Left ventricle myocardium superior (tissue), 1 donor: ENCODE measurements at places on chromosomes 3 and 15. TPM values are rescaled to one million over a fixed set of nuclear protein-coding genes. Genes with fewer than 3 reads are reported as not detected.
A peak's percentile ranks its signal among the peaks of the same experiment; 100 is the strongest.

FMN1 gene
- 2.9 TPM for total RNA-seq

ZNF662 gene
- total RNA-seq = 3.1 TPM

MOBP gene
- not detected for total RNA-seq

PAQR5 gene
- total RNA-seq = 1.7 TPM

TMEM45A gene
- total RNA-seq = 3.2 TPM

ANKUB1 gene
- total RNA-seq = not detected

PIERCE2 gene
- total RNA-seq = 7.2 TPM

SIDT1 gene
- total RNA-seq = 0.47 TPM

DNA sequence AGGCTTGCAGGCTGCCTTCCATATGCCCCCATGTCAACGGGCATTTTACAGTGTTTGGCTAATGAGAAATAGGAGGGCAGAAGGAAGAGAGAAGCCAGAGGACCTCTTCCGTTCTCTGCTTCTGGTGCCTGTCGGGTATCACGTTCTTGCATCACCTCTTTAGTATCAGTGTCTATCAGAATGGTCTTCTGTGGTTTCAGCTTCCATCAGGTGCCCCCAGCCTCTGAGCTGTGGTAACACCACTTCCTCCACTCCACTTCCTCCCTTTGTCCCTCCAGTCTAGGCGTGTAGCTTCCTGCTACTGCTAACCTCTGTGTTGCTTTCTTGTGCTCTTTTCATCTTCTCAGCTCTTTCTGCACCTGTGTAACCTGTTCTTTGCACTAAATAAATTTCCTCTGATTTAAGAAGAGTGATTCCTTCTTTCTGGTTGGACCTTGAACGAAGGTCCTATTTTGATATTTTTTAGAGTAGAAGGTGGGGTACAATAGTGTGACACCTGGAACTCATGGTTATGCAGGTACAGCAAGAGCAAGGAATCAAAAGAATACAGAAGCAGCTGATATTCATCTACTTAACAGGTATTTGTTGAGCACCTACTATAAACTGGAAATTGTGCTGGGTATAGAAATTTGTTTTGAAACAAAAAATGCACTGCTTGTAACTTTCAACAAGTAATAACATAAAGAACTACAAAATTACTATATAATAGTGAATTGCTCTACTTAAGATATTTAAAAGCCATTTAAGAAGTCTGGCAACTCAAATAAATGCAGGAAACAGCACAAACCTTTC is 27.4 kb upstream of the FOXB1 start:
- DNase-seq = no peak

DNA sequence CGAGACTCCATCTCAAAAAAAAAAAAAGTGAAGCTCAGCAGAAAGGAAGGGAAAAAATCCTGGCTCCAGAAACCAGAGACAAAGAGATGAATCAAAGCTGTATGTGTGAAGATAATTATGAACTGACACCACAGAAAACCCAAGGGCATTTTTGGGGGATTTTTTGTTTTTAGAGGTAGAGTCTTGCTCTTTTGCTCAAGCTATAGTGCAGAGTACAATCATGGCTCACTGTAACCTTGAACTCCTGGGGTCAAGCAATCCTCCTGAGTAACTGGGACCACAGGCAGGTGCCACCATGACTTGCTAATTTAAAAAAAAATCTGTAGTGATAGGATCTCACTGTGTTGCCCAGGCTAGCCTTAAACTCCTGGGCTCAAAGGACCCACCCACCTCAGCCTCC is 22.8 kb downstream of the HCLS1 start:
- DNase-seq = no peak

DNA sequence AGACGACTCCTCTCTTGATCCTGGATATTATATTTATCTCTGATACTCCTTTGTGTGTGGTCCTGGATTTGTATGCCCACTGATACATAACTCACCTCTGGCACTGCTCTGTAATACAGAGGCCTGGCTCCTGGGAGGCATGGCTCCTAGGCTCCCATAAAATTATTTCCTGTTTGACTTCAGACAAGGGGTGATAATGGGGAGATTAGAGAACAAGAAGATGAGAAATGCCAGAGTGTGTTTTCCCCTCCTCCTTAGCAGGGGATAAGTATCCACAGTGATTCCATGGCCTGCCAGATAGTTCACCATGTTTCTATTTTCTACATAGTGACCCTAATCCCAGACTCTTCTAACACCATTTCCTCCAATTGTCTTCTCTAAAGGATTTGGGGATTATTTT is 165.7 kb upstream of the PLSCR5 start:
- no peak for DNase-seq

DNA sequence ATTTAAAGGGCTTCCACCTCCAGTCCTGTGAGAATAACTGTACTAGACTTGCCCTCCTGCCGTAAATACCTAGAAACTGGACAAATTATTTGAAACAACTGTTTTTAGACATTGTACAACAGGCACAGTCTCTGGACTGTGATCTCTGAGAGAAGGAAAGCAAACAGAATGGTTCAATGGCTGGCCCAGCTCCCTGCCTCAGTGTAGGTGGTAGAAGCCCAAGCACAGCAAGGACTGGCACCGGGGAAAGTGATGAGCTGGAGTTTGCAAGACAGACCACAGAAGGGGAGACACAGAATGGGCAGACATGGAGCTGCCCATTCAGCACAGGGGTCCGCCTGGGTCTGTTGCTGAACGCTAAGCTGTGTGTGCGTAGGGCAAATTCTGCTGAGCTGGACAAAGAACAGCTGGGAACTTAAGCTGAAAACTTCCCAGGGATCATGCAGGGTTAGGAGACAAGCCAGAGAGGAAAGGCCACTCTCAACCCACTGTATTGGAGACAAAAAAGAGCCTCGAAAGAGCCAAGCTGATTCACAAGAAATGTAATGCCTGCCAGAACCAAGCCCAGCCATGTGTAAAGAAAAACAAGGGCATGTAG is 52.6 kb upstream of the SEC61A1 start:
- DNase-seq = no peak

- no peak for DNase-seq
Measured at GRCh38 chr15:58669108-58669507, 80.4 kb downstream of the ADAM10 start.

GRCh38 chr3:143236226-143236964 is 116.8 kb downstream of the CHST2 start:
- DNase-seq = no peak

DNA sequence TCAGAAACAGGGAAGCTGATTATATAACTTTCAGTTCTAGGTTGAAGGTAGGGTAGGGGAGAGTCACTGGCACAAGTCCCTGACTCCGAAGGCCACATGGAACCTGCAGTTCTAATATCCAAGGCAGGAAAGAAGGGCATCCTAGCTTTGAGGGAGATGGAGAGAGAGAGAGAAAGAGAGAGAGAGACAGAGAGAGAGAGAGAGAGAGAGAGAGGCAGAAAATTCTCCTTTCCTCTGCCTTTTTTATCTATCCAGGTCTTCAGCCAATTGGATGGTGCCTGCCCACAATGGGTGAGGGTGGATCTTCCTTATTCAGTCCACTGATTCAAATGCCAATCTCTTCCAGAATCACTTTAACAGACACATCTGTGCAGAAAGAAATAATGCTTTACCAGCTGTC is 35.7 kb upstream of the TMEM45A start:
- DNase-seq = no peak

- DNase-seq = no peak
Measured at GRCh38 chr15:92025706-92026270, 172.3 kb downstream of the SLCO3A1 start.

- DNase-seq = no peak
Measured at GRCh38 chr3:174767406-174767805, 91.7 kb upstream of the NAALADL2 start.

DNA sequence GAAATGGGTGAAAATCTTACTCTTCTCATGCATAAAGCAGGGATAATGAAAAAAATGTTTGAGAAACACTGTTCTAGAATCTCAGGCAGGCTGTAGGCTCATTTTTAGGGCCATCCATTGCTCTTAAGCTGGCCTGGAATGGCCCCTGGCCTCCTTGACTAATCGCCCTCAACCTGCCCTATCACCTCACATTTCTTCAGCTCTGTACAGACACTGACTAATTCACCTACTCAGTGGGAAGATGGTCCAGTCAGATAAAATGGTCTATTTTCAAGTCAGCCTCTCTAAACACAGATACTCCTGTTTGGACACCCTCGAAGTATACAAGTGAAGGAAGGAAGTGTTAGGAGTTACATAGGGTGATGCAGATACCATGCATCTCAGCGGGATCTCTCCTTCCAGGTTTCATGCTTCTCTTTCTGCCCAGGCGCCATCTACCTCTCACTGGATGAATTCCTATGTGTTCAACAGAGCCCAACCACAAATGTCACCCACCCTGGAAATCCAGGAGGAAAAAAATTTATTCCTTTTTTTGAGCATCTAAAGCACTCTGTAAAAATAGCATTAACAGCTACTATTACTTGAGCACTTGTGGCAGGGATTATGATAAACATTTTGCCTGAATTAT is 12.1 kb downstream of the FMN1 start:
- DNase-seq = no peak

- DNase-seq = no peak
Measured at GRCh38 chr3:79351699-79352098, 416.1 kb downstream of the ROBO1 start.

- DNase-seq = peak; percentile 82
Measured at GRCh38 chr15:70605606-70606410, 157.6 kb downstream of the UACA start.

- no peak for DNase-seq
Measured at GRCh38 chr3:58996730-58997129, 53.1 kb downstream of the CFAP20DC start.

DNA sequence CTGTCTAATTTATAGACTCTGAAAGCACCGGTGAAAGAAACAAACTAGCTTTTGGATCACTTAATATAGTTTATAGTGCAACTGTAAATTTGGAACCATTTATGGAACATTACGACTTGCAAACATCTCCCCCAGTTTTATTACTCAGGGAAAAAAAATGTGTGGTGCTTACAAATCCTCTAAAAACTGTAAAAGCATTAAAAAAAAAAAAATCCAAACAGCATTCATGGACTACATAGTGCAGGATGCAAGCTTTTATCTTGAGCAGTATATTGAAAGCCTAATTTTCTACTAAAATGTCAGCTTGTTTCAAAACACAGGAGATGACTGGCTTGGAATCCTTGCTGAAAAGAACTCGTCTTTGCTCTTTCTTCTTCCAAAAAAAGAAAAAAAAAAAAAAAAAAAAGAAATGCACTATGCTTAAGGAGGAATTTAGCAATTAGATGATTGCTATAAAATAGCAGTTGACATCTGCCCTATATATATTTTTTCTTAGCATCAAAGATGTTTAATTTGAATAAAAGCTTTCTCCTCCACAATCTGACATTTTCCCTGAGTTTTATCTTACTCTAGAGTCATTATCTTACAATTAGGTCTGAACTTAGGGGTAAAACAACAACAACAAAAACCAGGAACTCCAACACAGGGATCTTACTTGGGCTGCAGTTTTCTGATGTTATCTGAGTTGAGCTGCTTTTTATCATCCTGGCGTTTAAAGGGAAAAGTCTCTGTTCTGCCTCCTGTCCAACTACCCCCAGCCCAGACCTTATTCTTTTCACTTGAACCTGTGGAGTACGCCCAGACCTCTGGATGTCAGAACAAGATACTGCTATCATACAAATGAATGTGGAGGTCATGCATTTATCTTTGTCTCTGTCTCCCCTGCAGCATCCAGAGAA is 62.6 kb upstream of the PDZRN3 start:
- DNase-seq = no peak

- no peak for DNase-seq
Measured at GRCh38 chr3:30511524-30512251, 94.7 kb upstream of the TGFBR2 start.

DNA sequence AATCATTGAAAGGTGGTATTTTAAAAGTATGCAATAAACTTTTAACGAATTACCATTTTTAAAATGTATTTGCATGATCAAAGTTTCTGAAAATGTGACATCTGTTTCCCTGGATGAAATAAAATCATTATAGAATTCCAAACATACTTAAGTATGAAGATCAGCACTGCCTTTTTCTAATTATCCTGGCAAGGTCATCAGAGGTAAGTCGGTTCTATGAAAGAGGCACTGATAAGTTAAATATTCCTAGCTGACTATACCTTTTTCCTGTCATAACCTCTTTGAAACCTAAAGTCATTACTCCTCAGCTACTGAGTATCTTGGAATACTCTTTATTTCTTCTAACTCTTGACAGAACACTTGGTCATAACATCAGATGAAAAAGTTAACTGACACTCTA is 406.1 kb upstream of the ALCAM start:
- no peak for DNase-seq

GRCh38 chr3:179072100-179072438 is 460 bp upstream of the ZMAT3 start:
- DNase-seq = peak; percentile 41
